ENCODE measurements at places on chromosomes 5 and 9. TPM values are rescaled to one million over a fixed set of nuclear protein-coding genes. Genes with fewer than 3 reads are reported as not detected.

DNA sequence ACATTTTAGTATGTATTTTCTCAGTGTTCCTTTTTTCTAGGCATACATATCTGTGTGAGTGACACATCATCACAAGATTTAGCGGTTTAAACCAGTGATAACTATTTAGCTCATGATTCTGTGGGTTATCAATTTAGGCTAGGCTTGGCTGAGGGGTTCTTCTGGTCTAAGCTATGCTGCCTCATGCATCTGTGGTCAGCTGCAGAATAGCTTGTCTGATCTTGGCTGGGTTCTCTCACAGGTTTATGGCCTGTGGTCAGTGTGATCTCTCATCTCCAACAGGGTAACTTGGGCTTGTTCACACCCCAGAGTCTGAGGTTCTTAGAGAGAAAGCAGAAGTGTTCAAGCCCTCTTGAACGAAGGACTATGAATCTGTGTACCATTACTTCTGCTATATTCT lies 363.3 kb downstream of the KDM4C start:
- no peak for DNase-seq

DNA sequence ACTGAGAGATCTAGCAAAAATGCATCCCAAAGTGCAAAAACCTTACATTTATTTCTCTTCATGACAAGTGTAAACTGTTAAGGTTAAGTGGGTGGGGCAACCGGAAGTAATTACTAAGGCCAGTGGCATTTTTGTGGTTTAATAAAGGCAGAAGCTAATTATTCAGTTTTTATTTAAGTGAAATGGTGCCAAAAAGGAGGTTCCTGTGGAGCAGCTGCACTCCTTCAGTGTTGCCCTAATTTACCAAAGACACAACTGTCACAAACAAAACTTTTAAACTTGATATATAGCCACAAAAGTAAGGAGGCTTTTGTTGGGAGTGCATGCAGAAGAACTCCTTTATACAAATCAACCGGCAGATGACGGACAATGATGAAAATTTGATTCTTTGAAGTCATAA lies 81.6 kb downstream of the NDUFS4 start:
- peak; percentile 26 for DNase-seq

DNA sequence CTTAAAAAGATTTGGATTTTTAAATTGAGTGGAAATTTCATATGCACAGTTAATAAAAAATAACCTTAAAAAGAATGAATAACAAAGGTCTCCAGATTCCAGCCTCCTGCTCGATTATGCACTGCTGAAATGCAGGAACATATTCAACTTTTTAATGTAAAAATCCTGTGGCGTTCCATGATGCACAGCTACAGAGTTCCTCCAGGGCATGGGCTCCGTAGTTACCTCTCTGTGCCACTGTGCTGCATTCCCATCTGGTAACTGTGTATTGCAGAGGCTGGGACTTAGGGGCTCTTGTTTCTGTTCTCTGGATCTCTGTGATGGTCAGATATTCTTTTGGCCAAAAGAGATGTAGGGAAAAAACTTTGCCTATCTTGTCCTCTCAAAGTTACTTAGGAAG lies 31.5 kb upstream of the EQTN start:
- no peak for DNase-seq

- DNase-seq: no peak
These were observed 37.2 kb upstream of the GABRP start for GRCh38 chr5:170746075-170746960.

DNA sequence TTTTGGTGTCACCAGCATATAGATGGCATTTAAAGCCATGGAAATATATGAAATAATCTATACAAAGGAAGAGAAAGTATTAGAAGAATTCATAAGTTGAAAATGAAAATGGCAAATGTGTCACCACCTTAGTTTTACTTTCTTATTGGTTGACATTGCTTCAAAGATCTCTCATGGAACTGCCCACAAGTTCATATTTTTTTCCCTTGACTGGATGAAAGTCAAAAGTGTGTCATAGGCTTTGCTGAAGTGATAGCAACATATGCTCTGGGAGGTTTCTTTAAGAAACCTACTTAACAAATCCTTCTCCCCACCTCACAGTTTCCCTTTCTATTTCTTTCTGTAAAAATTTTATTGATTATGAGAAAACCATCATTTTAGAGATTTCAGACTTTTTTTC lies 127.2 kb downstream of the VPS13A start:
- no peak for DNase-seq

- no peak for DNase-seq
These were observed 467.8 kb downstream of the TMEM232 start for GRCh38 chr5:110258460-110259216.

GRCh38 chr5:38892363-38892762 lies 46.6 kb downstream of the OSMR start:
- no peak for DNase-seq

GRCh38 chr5:123099514-123100151 lies 10.6 kb downstream of the PRDM6 start:
- no peak for DNase-seq

DNA sequence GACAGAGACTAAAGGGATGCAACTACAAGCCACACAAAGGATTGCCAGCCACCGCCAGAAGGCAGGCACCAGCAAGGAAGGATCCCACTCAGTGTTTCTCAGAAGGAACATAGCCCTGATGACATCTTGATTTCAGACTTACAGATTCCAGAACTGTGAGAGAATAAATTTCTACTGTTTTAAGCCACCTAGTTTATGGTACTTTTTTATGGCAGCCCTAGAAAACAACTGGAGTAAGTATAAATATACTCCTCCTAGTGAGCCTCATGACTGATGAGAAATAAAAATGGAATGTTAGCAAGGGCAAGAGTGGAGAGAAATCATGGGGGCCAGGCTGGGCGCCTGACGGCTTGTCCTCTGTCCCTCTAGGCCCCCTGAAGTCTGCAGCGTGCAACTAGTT lies 307.3 kb downstream of the PIK3R1 start:
- DNase-seq: no peak

DNA sequence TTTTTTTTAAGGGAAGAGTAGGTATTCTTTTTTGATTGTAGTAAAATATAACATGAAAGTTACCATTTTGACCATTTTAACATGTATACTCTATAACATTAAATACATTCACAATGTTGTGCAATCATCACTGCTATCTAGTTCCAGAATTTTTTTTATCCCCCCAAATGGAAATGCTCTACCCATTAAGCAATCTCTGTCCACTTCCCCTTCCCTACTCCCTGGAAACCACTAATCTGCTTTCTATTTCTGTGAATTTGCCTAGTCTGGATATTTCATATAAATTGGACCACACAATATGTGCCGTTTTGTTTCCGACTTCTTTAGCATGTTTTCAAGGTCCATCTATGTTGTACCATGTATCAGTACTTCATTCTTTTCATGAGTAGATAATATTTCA lies 429.5 kb downstream of the TLE1 start:
- DNase-seq: no peak

- DNase-seq: no peak
These were observed 4.2 kb downstream of the SGCD start for GRCh38 chr5:156331181-156331580.

DNA sequence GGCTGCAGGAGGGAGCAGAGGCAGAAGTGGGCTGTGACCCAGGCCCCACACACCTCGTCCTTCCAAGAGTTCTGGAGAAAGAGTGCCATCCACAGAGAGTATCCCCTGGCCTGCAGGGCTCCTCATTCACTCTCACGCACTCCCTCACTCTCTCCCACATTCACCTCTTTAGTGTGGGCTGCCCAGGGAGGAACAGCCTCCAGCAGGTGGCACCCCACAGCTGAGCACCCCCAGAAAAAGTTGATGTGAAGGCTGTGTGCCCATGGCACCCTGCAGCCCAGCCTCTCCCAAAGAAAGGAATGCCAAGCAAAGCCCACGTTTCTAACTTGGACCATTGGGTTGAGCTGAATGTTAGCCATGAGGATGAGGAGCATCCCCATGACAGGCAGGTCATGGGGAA lies 4.5 kb upstream of the SHC3 start:
- no peak for DNase-seq

GRCh38 chr5:71836559-71837112 lies 117.6 kb downstream of the CARTPT start:
- DNase-seq: no peak

- no peak for DNase-seq
These were observed 37.7 kb downstream of the NR2F1 start for GRCh38 chr5:93620487-93621326.

The ANXA1 gene
- 30.3 TPM for polyA plus RNA-seq

The CCL28 gene
- 2.1 TPM for polyA plus RNA-seq

The DAPK1 gene
- polyA plus RNA-seq: 68.4 TPM

The PCDHA5 gene
- 0.12 TPM for polyA plus RNA-seq

The CARTPT gene
- polyA plus RNA-seq: not detected

The SNCAIP gene
- polyA plus RNA-seq: 29.1 TPM

The SLC36A2 gene
- polyA plus RNA-seq: 5.7 TPM

The TAF11L5 gene
- polyA plus RNA-seq: not detected

The TMEM141 gene
- 77.7 TPM for polyA plus RNA-seq

The CD72 gene
- polyA plus RNA-seq: 2.4 TPM

Measured in right renal cortex interstitium (tissue), 3 donors.